ENCODE measurements at places on chromosomes 7 and 10. TPM values are rescaled to one million over a fixed set of nuclear protein-coding genes. Genes with fewer than 3 reads are reported as not detected.

BMPER gene
- 8.2 TPM for total RNA-seq

PTPN12 gene
- 63.3 TPM for total RNA-seq

DNA sequence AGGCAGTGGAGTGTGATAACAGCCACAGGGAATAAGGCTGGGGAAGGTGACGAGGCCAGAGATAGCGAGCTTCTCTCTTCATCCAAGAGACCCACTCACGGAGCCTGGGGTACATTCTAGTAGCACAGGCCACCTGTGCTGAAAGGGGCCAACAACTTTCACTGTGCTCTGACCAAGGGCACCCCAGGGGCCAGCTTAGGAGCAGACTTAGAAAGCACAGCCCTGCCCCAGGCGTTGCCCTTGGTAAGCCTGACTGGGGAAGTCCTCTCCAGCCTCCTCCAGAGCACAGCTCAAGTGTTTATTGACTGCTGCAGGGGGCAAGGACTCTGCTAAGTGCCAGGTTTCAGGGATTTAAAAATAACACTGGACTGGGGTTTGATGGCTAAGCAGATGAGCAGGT, 44.7 kb downstream of the EBF3 start:
- H3K27ac ChIP-seq = no peak overlapping the region
- no peaks in the 10 kb centered on the region for H3K4me1 ChIP-seq
- no peak overlapping the region for H3K4me3 ChIP-seq
- peaks cover 10% of the 10 kb centered on the region for H3K36me3 ChIP-seq
- H3K27me3 ChIP-seq = no peaks in the 10 kb centered on the region

GRCh38 chr7:81583882-81584533, 185.8 kb downstream of the HGF start:
- no peaks in the 10 kb centered on the region for H3K27me3 ChIP-seq
- H3K4me3 ChIP-seq = no peak overlapping the region
- H3K36me3 ChIP-seq = no peaks in the 10 kb centered on the region
- DNase-seq = no peak
- H3K4me1 ChIP-seq = no peaks in the 10 kb centered on the region

Data from A673 (cell line).